SIG-M5 (cell line): ENCODE measurements at places on chromosomes 5 and 9.

DNA sequence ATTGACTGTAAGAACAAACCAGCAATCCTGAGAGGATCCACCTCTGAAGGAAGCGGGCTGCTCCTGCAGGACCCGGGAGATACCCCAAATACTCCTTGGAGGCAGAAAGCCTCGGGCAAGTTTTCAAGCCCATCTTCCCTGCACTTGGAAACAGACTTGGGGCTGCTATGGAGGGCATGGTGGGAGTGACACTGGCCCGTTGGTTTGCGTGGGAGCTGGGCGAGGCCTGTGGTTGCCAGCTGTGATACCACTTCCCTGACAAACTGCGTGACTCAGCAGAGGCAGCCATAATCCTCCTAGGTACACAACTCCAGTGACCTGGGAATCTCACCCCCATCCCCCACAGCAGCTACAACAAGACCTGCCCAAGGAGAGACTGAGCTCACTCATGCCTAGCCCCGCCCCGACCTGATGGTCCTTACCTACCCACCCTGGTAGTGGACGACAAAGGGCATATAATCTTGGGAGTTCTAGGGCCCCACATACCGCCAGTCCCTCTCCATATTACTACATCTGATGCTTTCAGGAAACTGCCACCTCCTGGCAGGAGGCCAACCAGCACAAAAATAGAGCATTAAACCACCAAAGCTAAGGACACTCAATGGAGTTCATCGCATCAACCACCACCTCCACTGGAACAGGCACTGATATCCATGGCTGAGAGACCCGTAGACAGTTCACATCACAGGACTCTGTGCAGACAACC, 38.1 kb upstream of the VLDLR start:
- DNase-seq: no peak

DNA sequence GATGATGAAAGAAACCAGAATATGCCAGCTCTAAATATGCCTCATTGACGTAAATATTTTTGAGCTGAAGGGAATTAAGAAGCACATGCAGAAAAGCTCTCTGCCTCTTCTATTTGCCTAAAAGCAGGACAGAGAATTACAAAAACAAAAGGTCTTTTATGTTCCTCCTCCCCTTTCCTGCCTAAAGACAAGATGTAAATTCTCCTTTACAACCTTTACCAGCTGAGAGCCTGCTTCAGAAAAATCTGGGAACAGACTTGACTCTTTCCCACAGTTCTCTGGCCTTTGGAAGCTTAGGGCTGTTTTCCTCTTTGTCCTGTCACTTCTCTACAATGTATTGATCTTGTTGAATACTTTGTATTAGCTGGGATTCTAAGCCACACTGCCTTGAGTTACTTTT, 199.7 kb downstream of the TMC1 start:
- no peak for DNase-seq

DNA sequence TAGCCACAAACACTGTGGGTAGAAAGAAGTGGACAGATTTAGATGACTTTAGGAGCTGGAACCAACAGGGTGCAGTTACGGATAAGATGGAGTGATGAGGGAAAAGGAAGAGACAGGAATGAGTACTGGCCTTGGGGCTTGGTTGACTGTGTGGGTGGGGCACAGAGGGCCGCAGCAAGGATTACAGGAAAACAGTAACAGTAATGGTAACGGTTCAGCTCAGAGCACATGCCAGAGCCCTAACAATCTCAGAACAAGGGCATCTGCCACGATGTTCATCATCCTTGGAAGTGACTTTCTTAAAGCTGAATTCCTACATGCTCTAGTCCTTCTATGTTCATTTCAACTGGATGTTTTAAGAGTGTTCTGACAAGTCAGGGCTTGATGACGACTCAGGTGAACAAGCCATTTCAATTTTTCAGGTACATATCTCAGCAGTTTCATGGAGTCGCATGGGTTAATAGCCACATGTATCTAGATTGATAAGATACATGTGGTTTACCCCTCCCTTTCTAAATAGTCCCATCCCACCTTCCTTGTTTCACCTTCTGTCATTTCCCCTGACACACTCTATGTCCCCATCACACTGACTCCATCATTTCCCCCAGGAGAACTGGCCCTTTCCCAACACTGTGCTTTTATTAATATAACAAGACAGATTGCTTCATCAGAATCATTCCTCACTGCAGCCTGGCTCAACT, 65.0 kb downstream of the CEMIP2 start:
- no peak for DNase-seq

DNA sequence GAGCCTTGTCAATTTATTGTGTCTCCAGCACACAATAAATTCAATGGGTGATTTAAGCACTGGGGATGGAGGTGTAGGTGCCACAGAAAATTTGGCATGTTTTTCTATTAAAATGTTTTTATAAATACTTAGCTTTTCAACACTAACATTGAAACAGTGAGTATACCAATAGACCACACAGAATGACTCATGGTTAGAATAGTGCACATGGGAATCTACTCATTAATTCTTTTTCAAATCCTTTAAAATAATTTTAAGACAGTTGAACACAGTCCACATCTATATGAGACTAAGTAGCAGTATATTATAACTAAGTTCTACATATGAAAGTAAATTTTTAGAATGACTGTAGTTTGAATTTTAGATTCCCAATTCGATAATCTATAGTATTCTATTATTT, 67.1 kb downstream of the LNPEP start:
- DNase-seq: no peak

GRCh38 chr9:20508242-20508641, 114.1 kb downstream of the MLLT3 start:
- DNase-seq: no peak
